HepG2 (cell line): ENCODE measurements at places on chromosomes 6 and 20.

- DNase-seq = no peak
Observed at GRCh38 chr20:32435449-32436107, 77.4 kb downstream of the ASXL1 start.

DNA sequence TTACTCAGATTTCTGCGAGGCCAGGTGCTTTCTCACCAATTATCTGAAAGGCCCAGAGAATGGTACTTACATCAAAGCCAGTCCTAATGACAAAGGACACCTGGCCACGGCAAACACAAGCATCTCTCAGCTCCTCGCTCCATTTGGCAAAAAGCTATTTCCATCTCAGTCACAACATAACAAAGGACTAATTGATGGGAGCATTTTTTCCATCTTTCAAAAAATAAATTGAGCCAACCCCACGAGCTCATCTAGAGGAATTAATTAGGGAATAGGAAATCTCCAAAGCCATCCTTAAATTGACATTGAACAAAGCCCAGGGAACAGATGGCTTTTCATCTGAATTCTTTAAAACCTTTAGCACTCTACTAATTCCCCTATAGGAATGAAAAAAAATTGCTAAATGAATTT is 236.7 kb downstream of the HAO1 start:
- DNase-seq = no peak

DNA sequence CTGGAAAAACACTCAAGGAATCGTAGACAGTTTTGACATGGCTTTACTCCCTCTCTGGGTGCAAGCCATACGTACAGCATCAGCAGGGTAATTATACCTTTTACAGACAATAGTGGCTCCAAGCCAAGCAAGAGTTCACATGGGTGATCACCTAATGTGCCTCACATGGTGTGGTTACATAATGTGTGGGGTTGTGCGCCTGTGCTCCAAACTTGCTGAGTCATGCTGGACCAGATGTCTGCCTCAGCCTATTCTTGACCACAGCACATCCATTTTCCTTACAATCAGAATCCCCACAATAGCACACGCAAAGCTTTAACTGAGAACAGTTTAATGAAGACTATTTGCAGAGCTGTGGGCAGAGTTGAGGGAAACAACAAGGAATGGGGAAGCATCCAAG is 74.5 kb downstream of the ALDH8A1 start:
- DNase-seq = no peak

GRCh38 chr20:52269321-52269720 is 77.7 kb upstream of the ZFP64 start:
- no peak for DNase-seq

DNA sequence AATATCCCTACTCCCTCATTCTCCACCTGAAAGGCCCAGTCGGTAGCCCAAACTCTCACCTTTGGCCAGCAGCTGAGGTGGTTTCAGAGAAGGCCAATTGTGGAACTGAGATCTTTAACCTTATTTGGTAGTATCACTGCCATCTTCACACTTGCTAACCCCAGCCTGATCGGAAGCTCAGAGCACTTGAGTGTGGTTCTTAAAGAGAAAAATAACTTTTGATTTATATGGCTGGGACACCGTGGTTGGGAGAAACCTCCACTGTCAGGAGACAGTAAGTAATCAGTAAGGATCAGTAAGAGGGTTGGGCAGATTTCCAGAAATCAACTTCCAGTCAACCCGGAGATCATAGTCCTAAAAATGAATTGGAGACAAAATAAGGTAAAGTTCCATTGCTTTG is 22.8 kb upstream of the PRSS16 start:
- no peak for DNase-seq

GRCh38 chr6:89978749-89979145 is 84.5 kb downstream of the GJA10 start:
- no peak for DNase-seq
